ENCODE measurements at places on chromosomes 11 and 22.

DNA sequence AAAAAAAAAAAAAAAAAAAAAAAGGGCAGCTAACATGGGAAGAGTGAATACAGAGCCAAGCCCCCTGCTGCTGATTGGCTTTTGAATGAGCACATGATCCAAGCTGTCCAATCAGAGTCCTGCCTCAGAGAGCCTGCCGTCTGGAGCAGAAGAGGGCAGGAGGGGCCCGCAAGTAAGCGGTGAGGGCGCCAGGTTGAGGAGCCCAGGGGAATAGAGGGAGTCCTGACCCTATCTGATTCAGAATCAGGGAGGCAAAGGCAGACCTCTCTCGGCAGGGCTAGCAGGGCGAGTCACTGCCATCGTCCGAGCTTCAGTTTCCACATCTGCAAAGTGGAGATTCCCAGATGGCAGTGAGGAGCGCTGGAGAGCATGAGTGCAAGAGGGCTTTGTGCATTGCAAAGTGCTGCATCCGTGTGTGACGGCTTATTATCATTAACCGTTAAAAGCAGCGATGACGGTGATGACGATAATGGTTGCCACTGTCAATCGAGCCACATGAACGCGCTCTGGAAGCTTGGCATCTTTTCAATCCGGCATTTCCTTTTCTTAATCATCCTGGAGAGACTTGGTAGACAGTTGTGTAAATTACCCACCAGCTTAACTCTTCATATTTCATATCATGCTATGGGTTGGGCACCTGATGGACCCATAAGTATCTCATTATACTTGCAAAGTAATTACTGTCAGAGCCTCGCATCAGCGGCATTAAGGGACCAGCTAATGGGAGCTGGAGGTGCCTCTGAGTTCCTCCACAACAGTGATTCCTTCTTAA, 68.6 kb upstream of the ATXN10 start:
- peak; percentile 79 for DNase-seq

GRCh38 chr11:10693509-10694081, at the start of gene IRAG1:
Gene IRAG1 (minus strand): TSS chr11:10693755. CDS start chr11:10693602, 153 bp downstream.
- no peak for DNase-seq

DNA sequence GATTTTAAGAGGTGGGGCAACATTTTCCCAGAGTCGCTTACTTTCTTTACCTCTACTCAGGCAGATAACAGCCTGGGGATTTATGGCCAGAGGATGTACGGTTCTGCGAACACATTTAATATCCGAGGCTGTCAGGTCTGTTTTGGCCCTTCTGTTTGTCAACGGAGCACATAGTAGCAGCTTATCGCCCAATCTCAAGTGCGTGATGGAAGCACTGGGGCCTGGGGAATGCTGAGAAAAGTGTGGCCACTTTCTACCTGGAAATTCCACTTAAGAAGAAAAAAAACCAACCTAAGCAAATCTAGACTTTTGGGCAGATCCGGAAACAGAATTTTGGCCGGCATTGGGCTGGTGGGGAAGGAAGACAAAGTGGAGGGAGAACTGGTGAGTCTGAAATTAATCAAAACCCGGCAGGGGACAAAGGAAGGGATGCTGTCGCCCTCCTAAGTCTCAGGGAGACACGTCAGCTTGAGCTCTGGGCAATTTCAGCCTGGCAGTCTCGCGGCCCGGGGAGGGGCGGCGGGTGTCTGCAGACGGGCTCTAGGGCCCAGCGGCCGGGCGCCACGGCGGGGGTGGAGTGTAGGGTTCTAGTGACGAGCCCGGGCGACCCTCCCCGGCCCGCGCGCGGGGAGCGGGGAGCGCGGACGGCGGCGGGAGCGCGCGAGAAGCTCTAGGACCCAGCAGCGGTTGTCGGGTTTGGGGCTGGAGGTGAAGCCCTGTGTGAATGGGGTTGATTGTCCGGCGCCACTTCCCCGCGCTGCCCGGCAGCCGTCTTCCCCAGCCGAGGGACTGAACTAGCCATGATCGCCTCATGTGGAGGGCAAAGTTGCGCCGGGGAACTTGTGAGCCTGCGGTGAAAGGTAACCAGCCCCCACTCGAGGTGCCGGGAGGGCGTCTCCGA, at the start of gene AMOTL1:
Gene AMOTL1 (plus strand): TSS at position 656 of the 901 bp plus-strand sequence. CDS start 156 bp downstream, at position 812.
- peak; percentile 91 for DNase-seq

- DNase-seq: no peak
Observed at GRCh38 chr11:64263947-64264317, 12.6 kb downstream of the PLCB3 start.

- no peak for DNase-seq
Observed at GRCh38 chr22:19963863-19964642, 22.4 kb upstream of the TXNRD2 start.

DNA sequence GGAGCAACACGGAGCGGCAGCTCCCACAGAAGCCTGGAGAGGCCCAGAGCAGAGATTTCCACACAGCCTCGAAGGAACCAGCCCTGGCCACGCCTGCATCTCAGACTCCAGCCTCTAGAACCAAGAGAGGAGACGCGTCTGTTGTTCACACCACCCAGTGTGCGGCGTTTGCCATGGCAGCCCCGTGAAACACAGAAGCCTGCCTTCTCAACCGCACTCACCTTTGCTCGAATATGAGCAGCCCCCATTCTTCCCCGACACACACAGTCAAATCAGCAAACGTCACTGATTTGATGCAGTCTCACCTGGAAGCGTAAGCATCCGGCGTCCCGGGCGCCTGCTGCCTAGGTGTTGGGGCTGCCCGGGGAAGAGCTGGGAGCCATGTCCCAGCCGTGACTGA, 14.2 kb upstream of the TALDO1 start:
- DNase-seq: peak; percentile 72

GRCh38 chr11:84497981-84498411, 1129.1 kb downstream of the DLG2 start:
- DNase-seq: no peak

DNA sequence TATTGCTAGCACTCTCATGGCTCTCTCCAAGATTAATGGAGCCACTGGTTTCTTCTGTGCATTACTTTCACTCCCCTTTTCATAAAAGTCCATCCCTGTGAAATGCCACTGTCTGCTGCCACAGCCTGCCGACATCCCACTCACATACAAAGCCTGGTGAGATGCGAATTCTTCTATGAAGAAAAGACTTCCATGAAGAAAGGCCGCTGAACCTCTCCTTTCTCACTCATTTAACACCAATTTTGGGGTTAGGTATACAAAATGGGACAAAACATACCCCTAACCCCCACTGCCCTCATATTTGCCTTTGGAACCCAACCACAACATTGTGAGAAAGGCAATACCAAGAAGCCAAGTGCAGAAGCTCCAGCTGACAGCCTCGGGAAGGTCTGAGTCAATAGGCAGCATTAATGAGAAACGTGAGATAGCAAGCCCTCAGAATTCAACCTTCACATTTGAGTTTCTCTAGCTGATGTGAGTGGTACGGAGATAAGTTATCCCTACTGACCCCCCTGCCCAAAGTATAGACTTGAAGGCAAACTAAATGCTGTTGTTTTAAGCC, 156.4 kb downstream of the ATG16L2 start:
- no peak for DNase-seq

- no peak for DNase-seq
Observed at GRCh38 chr11:44453871-44454270, 111.6 kb upstream of the CD82 start.

- DNase-seq: no peak
Observed at GRCh38 chr11:59273373-59273841, 60.7 kb upstream of the MPEG1 start.

DNA sequence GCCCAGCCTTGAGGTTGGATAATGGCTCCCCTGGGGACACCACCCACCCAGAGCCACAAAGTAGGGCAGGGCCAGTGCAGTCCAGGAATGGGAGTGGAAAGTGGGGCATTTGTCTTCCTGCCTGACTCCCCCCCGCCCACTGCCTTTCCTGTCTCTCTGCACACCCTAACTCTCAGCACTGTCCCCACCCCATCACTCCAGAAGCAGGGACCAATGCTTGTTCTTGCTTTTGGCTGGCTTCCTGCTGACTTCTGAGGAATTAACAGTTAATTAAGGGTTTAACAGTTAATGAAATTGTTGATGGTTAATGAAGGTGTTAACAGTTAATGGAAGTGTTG, 4.7 kb downstream of the PITPNM1 start:
- DNase-seq: no peak

- DNase-seq: no peak
Observed at GRCh38 chr11:93583490-93583889, 40.3 kb upstream of the SMCO4 start.

GRCh38 chr11:34724973-34725372, 104.1 kb downstream of the EHF start:
- no peak for DNase-seq

GRCh38 chr11:111299101-111300026, 1.0 kb downstream of the POU2AF3 start:
- DNase-seq: no peak

- no peak for DNase-seq
Observed at GRCh38 chr22:32222991-32223390, 18.1 kb upstream of the RFPL2 start.

GRCh38 chr11:66842896-66843775, at the start of gene RCE1:
Gene RCE1 (plus strand): TSS chr11:66843441. CDS start chr11:66843456, 15 bp downstream.
- peak; percentile 90 for DNase-seq

- DNase-seq: no peak
Observed at GRCh38 chr11:71068963-71069362, 183.4 kb downstream of the SHANK2 start.

GRCh38 chr22:35581023-35581413, 36.1 kb downstream of the MB start:
- DNase-seq: no peak

DNA sequence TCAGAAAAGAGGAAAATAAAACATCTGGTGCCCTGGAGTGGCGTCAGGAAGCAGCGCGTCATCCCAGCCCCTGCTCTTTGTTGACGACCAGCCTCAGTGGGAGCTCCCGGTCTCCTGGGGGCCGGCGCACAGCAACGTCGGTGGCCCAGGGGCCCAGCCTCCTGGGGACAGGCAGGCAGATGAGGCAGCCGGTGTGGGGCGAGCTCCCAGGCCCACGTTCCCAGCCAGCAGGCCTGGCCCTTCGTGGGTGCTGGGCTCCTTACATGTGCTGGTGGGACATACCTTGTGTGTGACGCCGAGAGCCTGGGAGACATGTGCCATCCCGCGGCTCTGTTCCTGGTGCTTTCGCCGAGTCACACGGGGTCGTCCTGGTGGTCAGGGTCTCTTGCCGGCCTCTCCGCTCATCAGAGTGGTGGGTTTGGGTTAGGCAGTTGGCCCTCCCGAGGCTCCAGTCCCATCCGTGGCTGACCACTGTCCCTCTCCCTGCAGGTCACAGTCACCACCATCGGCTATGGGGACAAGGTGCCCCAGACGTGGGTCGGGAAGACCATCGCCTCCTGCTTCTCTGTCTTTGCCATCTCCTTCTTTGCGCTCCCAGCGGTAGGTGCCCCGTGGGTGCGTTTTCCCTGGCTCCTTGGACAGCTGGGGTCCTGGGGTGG, 116.7 kb downstream of the KCNQ1OT1 start:
- no peak for DNase-seq

GRCh38 chr11:996681-997080, 39.8 kb downstream of the MUC6 start:
- no peak for DNase-seq

- peak; percentile 73 for DNase-seq
Observed at GRCh38 chr22:23178512-23179254, 1.6 kb upstream of the BCR start.

DNA sequence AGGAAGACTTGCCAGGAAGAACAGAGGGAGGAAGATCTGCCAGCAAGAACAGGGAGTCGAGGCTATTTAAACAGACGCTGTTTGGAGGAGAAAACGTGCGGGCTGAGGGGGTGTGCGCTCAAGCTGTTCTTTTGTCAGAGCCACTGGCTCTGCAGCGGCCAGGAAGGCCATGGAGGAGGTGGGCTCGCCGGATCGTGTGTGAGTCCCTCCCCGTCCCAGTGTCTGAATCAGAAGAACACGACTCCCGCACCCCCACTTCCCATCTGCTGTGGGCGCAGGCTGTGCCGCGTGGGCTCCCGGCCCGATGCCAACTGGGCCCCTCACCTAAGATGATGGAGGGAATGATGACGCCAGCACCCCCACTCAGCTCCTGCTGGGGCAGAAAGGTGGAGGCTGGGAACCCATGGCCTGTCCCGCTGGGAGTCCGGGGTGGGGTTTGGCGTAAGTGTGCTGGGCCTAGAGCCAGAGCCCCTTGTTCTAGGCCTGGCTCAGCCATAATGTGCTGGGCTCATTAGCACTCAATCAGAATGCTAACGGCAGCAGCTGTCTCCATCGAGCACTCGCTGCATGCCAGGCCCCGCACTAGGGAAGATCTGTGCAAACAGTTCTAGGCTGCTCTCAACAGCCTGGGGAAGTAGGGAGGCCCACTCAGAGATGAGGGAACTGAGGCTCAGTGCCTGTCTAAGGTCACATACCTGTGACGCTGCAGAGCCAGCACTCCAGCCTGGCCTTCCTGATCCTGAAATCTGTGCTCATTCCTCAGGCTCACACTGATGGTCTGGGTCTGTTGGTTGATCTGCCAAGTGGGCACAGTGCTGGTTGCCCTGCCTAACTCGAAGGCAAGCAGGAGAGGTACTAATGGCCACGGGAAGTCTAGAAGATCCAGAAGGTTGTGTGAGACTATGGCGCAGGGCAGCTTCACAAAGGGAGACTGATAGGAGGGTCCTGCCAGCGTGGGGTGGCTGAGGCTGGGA, 11.5 kb downstream of the NPTXR start:
- DNase-seq: no peak

DNA sequence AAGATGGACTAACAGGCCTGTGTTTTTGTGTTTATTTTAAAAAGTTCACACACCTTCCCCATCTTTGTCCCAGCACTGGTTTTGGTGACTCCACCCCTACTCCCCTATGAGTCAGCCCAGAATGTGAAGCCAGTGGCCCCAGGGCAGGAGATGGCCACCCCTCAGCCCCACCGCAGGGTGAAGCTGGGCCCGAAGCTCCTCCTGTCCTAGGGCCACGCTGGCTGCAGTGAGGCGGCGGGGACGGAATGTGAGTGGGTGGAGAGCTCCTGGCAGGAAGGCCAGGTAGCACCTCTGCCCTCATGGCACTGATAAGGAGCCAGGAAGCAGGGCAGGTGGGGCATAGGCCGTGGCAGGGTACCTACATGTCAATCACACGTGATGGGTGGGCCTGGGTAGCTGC, 39.9 kb downstream of the SGSM3 start:
- peak; percentile 63 for DNase-seq

- DNase-seq: no peak
Observed at GRCh38 chr11:123362941-123363340, 67.1 kb upstream of the GRAMD1B start.

- DNase-seq: no peak
Observed at GRCh38 chr22:39703928-39704639, 133.5 kb downstream of the CACNA1I start.

- no peak for DNase-seq
Observed at GRCh38 chr11:87019613-87020271, 18.0 kb upstream of the TMEM135 start.

- no peak for DNase-seq
Observed at GRCh38 chr11:65136515-65137096, 2.3 kb upstream of the SYVN1 start.

GRCh38 chr22:50105208-50106100, 15.6 kb downstream of the MOV10L1 start:
- DNase-seq: peak; percentile 31

- no peak for DNase-seq
Observed at GRCh38 chr11:118339281-118339961, 3.1 kb downstream of the CD3D start.

DNA sequence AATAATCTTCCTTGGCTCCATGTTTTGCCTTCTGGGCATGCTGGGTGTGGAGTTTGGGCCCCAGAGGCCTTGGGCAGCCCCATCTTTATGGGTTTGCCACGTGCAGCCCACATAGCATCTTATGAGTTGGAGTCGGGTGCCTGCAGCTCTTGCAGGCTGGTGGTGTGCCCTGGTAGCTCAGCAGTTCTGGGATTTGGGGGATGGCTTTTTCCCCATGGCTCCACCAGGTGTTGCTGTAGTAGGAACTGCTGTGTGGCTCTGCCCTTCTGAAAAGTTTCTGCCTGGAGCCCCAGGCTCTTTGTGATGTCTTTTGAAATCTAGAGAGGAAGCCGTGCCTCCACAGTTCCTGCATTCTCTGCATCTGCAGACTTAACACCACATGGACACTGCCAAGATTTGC, 16.8 kb downstream of the EED start:
- no peak for DNase-seq
